ENCODE measurements at places on chromosomes 7 and 10.
A peak's percentile ranks its signal among the peaks of the same experiment; 100 is the strongest.

DNA sequence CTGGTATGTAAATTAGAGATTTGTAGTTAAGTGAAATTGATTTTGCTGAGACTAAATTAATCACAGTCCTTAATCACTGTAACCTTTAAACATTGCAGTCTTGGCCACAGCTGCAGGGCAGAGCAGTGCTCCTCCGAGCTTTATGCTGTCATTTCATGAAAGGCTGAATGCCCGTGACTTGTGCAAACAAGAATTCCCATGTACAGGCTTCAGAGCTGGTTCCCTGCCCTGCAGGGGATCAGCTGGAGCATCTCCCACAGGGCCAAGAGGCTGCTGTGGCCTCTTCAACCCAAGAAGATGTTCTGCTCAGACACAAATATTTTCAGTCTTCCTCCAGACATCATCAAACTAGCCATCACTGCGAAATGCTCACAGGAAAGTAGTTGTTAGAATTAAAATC is 419.1 kb downstream of the AUTS2 start:
- no peak for DNase-seq

GRCh38 chr7:12067156-12067831 is 143.8 kb upstream of the TMEM106B start:
- peak; percentile 16 for DNase-seq

GRCh38 chr7:191981-192649 is at the start of gene FAM20C:
Gene FAM20C, plus strand, starts transcription at chr7:192571. Its CDS starts 629 bp downstream, at chr7:193200.
- no peak for DNase-seq

- DNase-seq, result no peak
Observed at GRCh38 chr7:158700008-158700407, 4.6 kb downstream of the NCAPG2 start.

DNA sequence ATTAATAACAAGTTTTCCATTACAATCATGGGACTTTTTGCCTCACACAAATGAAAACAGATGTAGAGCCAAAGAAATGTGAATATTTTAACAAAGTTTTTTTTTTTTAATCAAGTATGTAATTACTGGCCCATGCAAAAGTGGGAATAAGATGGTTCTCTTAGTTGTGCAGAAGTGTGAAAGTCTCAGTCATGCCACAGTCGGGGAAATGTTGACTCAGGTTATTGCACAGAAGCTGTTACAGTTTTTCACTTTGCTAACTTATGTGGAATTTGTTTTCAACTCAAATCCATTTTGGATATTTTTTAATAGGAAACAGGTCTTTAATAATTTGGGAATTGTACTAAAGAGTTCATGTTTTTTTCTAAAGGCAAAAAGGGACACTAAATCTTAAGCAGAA is 44.0 kb upstream of the CAV2 start:
- no peak for DNase-seq

DNA sequence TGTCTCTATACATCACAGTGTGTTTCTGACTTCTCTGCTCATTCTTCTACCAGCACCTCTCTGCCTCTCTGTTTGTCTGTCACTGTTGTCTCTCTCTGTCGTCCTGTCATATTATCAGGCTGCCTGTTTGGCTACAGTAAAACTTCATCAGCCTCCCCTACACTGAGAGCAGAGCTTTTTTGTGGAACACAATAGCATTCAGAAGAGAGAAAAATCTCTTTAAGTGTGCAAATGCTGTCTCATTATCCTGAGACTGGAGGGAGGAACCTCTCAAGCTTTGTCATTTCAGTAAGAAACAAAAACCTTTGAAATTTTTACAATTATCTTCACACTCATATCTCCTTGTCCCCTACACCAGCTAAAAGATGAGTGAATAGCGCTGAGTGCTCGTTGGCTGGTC is 148.4 kb downstream of the PLPP4 start:
- no peak for DNase-seq

- DNase-seq, result no peak
Observed at GRCh38 chr10:421170-421569, 268.3 kb downstream of the DIP2C start.

DNA sequence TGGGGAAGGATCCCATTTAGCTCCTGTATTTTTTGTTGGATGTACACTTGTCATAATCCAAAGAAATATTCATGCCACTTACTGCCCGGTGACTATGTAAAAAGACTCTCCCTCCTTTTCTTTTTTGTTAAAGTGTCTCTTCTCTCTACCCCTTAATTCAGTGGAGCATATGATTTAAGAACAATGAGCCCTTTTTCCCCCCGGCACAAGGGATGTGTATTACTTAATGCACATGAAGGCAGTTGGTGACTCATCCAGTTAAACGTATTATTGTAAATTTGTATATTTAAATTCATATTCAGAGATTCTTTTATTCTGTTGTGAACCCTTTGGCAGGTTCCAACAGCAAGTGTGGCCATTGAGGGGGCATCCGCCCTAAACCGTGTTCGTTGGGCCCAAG is 241.9 kb downstream of the SLC25A13 start:
- no peak for DNase-seq

DNA sequence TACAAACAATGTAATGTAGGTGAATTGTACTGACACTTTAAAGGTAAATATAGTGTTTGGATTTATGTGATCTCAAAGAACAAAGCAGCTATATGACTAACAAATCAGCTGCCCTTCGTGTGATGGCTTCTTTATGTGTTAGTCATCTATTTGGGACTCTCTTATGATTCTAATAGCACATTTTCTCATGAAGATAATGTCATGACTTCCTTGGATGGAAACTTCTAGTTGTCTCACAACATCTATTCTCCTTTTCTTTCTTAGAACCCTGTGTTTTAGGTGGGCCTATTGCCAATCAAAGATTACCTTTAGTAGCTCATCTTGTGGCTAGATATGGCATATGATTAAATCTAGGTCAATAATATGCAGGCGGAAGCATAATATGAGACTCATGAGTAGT is 45.0 kb downstream of the TMEM106B start:
- no peak for DNase-seq

DNA sequence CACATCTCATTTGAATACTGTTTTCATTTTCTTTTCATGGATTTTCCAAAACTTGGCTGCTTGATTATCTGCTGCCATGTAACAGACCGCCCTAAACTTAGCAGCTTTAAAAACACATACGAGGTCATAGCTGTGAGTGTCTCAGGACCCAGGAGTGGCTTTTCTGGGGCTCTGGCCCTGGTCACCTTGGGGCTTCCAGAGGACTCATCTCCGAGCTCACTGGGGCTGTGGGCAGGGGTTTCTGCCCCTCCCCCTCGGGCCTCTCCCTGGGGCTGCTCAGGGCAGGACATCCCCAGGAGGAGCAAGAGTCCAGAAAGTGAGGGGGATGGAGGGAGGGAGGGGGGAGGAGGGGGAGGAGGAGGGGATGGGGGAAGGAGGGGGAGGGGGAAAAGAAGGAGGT is 77.0 kb downstream of the NKX6-2 start:
- no peak for DNase-seq

GRCh38 chr7:18345641-18346234 is 149.8 kb upstream of the HDAC9 start:
- DNase-seq, result no peak

DNA sequence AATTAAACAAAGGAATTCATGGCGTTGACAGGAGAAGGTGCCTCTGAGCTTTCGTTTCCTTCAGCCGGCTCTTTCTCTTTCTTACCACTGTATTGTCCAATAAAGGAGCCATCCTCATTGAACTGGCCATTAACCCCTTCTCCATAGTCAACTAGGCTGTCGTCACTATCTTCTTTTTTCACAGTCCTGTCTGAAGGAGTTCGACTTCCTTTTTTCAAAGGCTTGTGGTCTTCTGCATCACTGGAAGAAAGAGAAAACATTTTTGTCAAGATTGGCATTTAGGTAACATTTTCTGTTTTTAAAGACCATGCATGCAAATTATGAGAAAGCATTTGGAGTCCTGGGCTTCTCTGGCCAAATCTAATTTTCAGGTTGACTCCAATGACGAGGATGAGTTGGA is 19.7 kb upstream of the LAMB4 start:
- no peak for DNase-seq

DNA sequence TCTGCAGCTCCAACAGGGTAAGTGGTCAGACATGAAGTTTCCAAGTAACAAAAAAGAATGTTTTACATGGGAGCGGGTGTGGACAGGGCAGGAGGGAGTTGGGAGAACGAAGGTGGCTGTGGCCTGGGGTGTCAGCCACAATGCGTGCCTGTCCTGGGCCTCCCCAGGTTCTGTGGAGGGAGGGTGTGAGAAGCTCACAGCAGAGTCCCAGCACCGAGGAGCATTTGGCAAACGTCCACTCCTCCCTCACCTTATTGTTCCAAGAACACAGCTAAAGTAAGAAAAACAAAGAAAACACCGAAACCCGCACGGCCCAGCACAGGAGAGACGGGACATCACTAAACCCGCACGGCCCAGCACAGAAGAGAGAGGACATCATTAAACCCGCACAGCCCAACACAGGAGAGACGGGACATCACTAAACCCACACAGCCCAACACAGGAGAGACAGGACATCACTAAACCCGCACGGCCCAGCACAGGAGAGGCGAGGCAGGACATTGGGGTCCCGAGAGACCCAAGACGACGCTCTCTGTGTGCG is 226.4 kb downstream of the MAD1L1 start:
- DNase-seq, result no peak

DNA sequence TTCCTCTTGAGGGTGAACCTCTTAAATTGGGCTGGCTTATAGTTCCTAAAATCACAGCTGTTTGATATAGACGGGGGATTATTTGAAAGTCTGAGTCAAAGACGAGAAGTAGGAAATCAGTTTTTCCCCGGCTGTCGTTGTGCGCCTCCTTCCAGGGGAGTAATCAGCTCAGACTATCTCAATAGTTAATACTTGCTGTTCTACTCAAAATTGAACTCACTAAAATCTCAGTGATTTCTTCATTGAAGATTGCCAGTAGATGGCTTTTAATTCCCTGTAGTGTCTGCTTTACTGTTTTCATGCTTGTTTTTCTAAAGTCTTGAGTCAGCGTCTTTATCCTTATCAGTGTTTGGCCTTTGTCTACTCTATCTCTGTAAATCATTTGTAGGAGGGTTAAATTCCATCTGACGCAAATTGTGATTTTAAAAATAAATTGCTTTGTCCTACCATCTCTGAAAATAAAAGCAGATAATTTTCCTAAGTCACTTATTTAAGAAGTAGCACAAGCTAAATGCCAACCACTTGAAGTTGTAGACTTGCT is 47.3 kb downstream of the CNNM2 start:
- no peak for DNase-seq
